ENCODE measurements at places on chromosomes 13 and 19. TPM values are rescaled to one million over a fixed set of nuclear protein-coding genes. Genes with fewer than 3 reads are reported as not detected.

DNA sequence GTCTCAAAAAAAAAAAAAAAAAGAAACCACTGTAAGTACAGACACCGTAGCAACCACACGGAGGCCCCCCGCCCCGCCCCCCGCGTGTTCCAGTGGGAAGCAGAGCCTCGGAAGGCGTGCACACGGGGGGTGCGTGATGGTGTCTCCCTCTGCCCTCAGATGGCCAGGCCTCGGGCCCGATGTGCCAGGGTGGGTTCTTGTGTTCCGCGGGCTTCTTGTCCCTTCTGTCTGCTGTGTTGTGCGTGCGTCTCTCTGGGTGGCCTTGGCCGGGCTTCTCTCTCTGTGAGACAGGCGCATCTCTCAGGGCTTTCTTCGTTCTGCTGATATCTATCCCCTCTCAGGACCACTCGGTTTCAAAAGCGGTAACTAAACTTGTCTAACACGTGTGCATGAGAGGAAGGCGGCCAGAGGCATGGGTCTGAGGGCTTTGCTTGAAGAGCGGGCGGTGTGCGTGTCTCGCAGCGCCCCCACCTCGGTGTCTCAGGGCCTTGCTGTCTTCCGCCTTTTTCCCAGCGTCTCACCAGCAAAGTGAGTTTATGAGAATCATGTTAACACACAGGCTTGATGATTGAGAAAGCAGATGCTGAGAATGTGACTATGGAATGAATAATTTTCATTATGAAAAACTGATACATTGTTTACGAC, 12.6 kb downstream of the ATP11A start:
- no peak for DNase-seq

Gene ZNF439
- 1.9 TPM for total RNA-seq

GRCh38 chr13:76846363-76846762, 39.8 kb downstream of the KCTD12 start:
- no peak for DNase-seq

DNA sequence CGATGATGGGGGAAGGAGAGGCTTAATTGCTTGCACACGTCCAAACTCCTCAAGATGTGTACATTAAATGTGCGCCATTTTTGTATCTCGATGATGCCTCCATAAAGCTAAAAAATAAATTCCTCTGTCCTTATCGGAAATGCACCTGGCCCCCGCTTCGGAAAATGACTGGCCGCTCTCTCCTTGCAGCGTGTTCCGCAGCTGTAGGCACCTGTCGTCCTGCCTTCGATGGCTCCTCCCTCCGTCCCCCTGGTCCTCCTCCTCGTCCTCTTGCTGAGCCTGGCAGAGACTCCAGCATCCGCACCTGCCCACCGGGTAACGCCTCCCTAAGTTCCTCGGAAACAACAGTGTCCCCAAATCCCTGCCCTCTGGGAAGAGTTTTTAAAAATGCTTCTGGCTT, 1.1 kb downstream of the GALP start:
- no peak for DNase-seq

Gene RETN
- not detected for total RNA-seq

DNA sequence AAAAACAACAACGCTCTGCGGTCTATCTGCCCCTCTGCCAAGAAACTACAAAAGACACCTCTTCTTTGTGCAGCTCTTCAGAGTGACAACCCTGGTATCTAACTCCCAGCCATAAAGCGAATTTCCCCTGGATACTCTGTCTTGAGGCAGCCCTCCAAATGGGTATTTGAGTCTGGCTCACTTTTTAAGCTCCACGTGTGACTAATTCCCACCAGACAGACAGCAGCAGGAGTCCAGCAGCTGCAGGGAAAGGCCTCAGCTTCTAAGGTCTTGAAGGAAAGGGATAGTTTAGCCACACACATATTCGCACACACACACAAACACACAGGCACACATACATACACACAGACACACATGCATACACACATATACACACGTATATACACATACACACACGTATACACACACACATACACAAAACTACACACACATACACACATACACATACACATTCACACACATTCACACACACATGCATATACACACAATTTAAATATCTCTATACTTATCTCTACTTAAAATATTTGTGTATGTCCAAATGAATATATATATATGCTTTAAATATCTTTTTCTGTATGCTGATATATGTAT, 188.8 kb downstream of the TSHZ3 start:
- DNase-seq: no peak

- DNase-seq: no peak
These were observed 41.7 kb downstream of the LTBP4 start for GRCh38 chr19:40642757-40643305.

GRCh38 chr19:56167064-56167578, 8.7 kb upstream of the GALP start:
- no peak for DNase-seq

Gene SBSN
- total RNA-seq: not detected

GRCh38 chr13:74015137-74015536, 119.1 kb downstream of the KLF12 start:
- DNase-seq: no peak

DNA sequence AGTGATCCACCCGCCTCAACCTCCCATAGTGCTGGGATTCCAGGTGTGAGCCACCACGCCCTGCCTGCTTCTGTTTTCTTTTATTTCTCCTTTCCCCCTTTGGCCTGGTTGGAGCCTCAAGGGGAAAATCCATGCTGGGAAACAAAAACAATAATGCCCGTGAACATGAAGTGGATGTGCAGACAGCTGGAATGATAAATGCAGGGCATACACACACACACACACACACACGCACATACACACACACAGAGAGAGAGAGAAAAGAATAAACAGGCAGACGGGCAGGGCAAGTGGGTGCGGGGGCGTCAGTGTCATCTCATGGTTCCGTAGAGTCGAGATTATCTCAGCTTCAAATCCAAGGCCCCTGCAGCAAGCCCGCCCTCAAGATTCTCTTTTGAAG, 4.4 kb upstream of the PLEKHF1 start:
- peak; percentile 61 for DNase-seq

- no peak for DNase-seq
These were observed 219.0 kb upstream of the SPRY2 start for GRCh38 chr13:80559944-80560343.

Gene MBD3L2
- total RNA-seq: not detected

DNA sequence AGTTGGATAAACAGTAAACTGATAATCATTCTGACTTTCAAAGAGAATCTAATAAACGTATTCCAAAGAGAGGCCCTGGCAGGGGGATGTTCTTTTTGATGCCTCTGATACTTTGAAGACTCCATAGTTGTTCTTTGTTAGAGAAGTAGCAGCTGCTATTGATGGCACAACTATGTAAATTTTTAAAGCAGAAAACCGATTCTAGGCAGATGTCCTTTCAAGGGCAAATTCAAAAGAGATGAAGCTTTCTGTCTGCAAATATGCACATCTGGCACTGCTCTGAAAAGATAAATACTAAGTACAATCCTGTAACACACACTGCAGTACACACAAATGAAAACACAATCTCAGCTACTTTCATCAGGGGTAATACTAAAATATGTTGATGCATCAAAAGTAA, 250.1 kb downstream of the VWA8 start:
- DNase-seq: no peak

All from activated T-cell treated with anti-CD3 and anti-CD28 coated beads, Interleukin-2, amount 50 U/mL, for 4 hours (primary cell).